ENCODE measurements at places on chromosomes 6 and 20.

DNA sequence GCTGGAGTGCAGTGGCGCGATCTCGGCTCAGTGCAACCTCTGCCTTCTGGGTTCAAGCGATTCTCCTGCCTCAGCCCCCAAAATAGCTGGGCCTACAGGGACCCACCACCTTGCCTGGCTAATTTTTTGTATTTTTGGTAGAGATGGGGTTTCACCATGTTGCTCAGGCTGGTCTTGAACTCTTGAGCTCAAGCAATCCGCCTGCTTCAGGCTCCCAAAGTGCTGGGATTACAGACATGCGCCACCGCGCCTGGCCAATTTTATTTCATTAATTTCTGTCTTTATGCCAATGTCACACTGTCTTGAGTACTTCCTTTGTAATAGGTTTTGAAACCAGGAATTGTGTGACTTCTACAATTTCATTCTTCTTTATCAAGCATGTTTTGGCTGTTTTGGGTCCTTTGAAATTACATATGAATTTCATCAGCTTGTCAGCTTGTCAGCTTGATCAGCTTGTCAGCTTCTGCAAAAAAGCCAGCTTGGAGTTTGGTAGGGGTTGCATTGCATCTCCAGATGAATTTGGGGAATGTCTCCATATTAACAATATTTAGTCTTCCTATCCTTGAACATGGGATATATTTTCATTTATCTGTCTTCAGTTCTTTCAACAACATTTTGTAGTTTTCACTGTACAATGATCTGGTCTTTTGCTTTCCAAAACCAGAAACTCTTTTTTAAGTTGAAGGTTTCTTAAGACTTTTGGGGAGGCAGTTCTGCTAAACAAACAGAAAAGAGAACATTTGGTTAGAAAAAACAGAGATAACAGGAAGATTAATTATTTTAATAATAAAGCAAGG lies 20.8 kb downstream of the ZFAND3 start:
- DNase-seq, result no peak

DNA sequence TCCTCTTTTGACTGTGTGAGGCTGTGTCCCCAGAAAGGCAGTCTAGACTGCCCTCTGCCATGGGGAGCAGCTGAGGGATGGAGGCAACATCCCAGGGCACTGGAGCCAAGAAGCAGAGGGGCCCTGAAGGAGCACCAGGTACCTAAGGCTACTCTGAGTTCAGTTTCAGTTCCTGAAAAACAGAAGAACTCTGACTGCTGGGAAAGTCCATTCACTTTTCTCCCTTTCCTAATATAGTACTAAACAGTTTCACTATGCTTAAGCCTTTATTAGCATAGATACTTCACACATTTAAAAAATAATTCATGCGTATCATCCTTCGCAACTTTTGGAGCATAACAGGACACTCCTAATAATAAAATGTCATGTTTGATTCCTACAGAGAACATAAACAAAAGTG lies 130.0 kb downstream of the FOXC1 start:
- DNase-seq, result no peak

- no peak for DNase-seq
These were observed 58.9 kb upstream of the TRAF3IP2 start for GRCh38 chr6:111664565-111665030.

DNA sequence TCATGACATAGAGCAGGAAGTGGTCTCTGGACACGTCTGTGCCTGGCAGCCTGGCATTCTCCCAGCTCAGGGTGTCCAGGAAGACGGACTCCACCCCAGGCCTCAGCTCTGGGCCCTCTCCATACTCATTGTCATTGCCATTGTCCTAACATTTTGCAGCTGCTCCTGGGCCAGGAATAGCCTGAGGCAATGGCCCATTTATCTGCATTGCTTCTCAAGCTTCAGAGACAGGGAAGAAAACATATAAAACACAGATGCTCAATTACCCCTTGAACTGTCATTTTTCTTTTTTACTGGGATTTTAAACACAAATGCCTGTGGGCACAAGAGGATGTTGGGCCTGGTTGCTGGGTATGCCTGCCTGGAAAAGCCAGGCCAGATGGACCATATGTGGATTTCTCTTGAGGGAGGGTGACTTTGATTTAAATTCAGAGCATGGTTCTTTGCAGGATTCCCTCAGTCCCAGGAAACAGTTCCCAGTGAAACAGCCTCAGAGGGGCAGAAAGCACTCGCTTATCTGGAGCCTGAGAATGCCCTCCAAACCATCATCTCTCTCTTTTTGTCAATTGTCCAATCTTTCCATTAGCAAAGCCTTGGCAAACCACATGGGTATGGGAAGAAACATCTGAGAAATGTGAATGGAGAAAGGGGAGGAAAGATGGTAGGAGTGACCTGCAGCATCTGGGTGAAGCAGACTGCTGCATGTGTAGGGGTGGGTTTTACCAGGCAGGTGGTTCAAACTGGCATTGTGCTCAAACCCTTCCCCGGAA lies 17.9 kb downstream of the LAMP5 start:
- no peak for DNase-seq

GRCh38 chr6:143396497-143397226 lies 53.8 kb downstream of the ADAT2 start:
- DNase-seq, result no peak

- no peak for DNase-seq
These were observed 150.4 kb upstream of the GGTLC1 start for GRCh38 chr20:24138951-24139350.

All from stimulated activated CD4-positive, alpha-beta T cell treated with anti-CD3 and anti-CD28 coated beads, Interleukin-15, amount 100 ng/mL, for 1 hour (primary cell).